ENCODE measurements at places on chromosomes 7 and 10.

DNA sequence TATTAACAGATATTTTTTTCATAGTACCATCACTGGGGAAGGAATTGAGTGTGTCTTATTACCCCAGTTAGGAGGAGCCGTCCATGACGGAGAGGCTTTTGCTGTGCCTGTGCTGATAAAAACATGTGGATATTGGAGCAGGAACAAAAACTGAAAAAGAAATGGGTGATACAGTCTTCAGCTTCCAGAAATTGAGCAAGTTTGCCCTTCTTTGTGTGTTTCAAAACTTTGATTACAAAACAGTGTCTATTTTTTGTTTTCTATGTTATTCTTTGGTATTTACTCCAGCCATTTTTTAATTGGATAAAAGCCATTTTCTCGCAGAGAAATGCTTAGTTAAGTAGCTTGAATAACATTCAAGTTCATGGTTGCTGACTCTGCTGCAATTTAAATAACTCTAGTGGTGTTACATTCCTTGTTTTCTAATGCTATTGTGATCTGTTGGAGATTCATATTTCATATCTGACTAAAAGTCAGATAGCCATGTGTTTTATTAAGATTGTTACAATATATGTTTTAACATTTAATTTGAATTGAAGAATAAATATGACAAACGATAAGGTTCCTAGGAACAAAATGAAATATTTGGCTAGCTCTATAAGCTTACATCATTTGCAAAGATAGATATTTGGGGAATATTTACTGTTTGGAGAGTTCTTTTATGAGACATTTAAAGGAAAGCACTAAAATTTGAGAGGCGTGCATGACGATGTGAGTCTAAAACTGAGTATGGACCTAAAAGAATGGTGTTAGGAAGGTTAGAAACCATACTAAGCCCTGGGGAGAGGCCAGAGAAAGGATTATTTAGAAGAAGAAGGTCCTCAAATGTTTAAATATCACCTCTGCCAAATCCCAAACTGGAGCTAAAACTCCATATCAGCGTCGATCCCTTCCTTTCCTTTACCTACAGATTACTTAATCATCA, 747.3 kb upstream of the CELF2 start:
- DNase-seq = no peak

- DNase-seq = no peak
Measured at GRCh38 chr7:155009570-155010157, 6.7 kb upstream of the PAXIP1 start.

DNA sequence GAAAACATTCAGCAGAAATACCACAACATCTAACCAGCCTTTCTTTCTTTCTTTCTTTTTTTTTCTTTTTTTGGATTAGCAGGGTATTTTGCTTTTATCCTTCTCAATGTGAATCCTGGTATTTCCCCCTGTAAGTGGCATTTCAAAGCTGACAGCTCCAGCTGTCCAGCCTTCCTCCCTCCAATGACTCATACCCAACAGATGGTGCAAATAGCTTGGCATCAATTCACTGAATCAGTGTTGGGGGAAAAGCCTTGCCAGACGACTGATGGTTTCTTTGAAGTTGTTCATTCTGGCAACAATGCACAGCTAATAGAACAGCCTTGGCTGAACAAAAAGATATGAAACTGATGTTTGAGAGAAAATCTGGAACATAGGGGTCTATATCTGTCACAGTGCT, 316.8 kb upstream of the STEAP1 start:
- no peak for DNase-seq

DNA sequence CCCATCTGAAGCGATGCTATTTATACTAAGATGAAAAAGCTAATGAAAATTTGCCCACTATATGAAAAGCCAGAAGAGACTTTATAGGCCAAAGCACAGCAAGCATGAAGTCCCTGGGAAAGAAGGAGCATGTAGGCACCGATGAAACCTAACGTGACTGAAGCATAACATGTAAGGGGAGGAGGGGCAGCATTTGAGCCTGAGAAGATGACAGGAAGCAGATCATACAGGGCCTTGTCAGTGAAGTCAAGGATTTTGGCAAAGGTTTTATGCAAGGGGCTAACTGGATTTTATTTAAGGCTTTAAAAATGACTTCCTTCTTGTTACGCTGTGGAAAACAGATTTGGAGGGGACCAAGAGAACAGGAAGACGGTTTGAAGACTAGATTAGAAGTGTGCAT, 744.0 kb downstream of the PHTF2 start:
- no peak for DNase-seq

- DNase-seq = no peak
Measured at GRCh38 chr7:111855161-111855841, 293.0 kb upstream of the IMMP2L start.

GRCh38 chr10:129108378-129108777, 358.7 kb upstream of the MGMT start:
- no peak for DNase-seq

GRCh38 chr10:120828763-120829319, 22.3 kb upstream of the WDR11 start:
- no peak for DNase-seq

DNA sequence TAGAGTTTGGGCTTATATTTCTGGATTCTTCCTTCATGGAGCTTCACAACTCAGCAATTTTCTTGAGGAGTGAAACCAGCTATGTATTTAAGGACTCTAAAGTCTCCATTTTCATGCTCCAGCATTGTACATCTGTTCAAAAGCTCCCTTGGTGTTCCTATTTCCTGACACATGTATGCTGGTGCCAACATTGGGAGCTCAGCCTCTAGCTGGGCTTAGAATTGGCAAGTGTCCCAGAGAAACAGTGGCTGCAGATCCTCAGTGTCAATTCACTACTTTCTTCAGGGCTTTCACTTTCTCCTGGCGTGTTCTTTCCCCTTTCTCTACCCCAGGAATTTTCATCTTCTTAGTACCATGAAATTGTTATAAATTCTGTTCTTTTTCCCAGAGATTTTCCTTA, 103.1 kb downstream of the ZNF467 start:
- peak; percentile 34 for DNase-seq

Measured in DMS153 (cell line).